ENCODE measurements at places on chromosomes 2 and 18.

DNA sequence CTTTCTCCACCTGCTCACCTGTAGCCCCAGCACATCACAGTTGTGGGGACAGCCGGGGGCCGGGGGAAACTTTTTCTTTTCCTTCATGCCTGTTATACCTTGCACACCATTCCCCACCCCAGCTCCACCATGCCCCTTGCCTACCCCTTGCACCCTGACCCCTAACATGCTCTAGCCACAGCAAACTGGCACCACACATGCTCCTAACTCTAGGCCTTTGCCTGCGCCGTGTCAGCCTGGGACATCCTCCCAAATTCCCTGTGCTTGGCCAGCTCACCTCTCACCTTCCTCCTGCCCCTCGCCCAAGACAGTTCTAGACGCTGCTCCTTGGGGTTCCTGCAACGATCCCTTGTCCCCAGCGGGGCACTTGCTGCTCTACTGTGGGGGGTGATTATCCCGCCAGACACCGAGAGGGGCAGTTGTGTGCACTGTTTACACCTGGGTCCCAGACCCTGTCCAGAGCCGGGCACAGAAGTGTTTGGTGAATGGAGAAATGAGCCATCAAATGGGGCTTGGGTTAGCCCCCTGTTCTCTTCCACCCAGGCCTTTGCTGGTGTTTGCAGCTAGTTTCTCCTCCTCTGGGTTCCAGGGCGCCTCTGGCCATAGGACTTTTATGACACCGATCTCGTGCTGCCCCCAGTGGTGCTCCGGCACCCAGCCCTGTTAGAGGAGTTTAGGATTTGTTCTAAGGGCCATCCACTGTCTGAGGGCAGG, 129.8 kb downstream of the CTIF start:
- DNase-seq = no peak

GRCh38 chr2:47519604-47520301, 116.8 kb downstream of the MSH2 start:
- no peak for DNase-seq

DNA sequence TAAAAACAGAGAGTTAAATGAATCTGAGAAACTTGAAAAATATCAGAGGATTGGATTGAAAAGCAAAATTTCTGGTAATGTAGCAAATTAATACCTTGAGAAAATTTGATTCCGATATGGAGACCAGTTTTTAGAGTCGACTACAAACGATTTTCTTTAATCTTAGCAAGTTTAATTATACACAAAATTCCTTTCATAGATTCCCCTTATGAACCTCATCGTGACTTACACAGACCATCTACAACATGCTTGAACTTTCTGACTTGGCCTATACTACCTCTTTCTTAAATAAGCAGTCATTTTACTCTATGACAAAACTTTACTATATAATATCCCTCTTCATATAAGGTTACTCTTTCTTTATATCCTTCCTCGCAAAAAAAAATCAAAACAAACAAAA, 769.6 kb upstream of the CRIM1 start:
- no peak for DNase-seq

DNA sequence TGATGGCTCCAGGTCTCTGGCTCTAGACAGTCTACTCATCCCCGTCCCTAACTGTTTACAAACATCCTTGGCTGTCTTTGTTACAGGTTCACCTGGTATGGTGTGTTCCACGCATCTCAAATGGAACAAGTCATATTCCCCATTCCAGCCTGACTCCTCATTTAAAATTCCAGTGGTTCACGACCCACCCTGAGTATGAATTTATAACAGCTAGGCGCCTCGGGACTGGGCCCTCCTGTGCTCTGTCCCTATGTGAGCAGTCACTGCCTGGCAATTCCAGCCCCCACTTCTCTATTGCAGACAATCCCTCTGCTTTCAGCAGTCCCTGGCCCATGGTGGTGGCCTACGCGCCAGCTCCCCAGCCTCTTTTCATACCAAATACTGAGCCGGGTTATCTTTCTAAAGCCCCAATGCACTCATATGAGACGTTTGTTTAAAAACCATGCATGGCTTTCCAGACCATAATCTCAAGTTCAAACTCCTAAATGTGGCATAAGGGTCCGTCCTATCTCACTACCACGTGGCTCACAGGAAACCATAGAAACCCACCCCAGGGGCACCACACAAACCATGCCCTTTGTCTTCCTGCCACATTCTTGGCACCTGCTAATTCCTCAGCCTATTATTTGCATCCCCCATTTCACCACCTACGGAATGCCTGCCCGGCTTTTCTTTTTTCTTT, 1.6 kb downstream of the SERPINB8 start:
- DNase-seq = no peak

GRCh38 chr18:3069671-3070433, 56.9 kb upstream of the LPIN2 start:
- no peak for DNase-seq

DNA sequence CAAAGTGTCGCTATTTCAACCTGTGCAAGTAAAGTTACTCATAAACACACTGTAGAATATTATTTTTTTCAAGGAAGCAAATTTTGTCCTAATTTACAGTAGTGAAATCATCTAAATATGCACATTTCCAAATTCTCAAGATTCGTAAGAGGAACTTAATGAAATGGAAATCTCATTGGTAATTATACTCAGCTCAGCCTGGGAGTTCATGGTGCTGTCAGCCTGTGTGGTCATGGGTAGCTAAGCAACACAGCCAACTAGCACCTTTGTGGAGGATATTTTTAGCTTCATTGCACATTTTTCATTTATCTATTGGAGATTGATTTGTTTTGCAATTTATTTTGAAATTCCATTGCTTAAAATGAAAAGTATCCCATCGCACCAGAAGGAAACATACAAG, 975.7 kb upstream of the ZEB2 start:
- no peak for DNase-seq

DNA sequence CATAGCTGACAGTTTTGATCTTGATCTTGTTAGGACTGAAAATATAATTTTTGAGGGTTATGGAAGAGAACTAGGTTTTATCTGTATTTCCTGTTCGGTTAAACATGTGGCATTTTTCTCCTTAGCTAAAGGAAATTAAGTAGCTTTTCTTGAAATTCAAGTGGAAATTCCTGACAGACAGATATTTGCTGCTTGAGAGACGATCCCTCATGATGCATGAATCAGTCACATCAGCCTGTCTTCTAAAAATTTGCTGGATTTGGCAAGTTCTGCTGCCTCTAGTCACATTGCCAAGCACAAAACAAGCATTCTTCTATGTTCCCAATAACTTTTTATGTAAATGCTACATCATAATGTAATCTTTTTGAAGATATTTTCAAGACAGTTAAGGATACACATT, 201.8 kb upstream of the ATP5MC3 start:
- no peak for DNase-seq

GRCh38 chr2:236501531-236501930, 68.1 kb upstream of the ACKR3 start:
- no peak for DNase-seq

- no peak for DNase-seq
These were observed 10.8 kb downstream of the SIX3 start for GRCh38 chr2:44952143-44952805.

DNA sequence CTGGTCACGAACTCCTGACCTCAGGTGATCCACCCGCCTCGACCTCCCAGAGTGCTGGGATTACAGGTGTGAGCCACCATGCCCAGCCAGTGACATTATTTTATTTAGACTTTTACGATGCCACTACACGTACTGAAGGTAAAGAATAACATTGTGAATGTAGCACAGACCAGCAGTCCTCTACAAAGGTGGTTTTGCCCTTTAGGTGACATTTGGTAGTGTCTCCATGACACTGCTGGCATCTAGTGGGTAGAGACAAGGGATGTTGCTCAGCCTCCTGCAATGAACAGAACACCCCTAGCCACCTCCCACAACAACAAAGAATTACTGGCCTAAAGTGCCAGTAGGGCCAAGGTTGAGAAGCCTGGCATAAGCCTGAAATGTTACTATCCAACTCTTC, 69.5 kb downstream of the MYOM1 start:
- DNase-seq = no peak

DNA sequence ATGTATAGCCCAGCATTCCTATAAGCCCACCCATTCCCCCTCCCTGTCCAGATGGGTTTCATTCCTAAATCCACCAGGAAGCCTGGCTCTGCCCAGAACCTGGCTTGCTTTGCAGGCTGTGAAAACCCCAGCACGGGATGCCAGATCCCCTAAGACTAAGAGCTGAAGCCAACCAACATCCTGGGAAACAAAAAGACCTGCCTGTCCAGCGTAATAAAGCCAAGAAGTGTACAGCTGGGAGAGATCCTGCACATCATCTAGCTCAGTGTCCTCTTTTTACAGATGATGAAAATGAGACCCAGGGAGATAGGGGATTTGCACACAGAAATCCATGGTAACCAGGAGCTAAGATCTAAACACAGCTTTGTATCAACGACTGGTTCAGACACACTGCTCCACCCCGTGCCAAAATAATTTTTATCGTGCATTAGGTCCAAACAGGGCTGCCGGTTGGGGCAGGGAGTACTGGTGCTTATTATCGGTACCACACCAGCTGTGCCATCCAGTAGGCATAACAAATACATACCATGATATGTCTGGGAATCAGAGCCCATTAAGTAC, 2.9 kb downstream of the RND3 start:
- no peak for DNase-seq

- no peak for DNase-seq
These were observed 7.6 kb downstream of the SERPINE2 start for GRCh38 chr2:224031358-224031970.

DNA sequence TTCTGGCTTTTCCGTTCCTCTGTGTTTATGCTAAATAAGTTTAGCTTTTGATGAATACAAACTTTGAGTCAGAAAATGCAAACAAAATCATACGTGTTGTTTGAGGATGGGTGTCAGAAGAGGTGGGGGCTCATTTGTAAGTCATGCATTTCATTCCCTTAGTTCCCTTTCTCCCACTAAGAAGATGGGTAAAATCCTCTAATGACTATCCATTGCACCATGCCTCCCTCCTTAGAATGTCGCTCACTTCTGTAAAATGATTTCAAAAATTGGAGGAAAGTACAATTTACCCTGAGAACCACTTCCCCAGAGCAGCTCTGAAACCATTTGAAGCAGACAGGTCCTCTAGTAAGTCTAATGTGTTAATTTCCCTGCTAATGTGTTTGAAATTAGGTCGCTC, 629.6 kb upstream of the VRK2 start:
- DNase-seq = no peak

GRCh38 chr2:236293241-236293810, 29.1 kb upstream of the ASB18 start:
- DNase-seq = no peak

All from esophagus squamous epithelium (tissue), 5 donors.